Left renal pelvis (tissue), 4 donors: ENCODE measurements at places on chromosomes 16 and 17.

DNA sequence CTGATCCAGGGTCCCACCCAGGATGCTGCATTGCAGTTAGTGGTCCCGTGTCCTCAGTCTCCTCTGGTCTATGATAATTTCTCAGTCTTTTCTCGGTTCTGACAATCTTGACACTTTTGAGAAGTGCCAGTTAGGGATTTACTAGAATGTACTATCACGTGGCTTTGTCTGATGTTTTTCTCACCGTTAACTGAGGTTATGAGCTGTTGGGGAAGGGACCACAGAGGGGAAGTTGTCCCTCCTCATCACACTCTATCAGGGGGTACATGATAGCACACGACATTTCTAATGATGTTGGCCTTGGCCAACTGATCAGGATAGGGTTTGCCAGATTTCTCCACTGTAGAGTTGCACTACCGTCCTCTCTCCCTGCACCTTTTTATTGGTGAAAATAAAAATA lies 250.9 kb upstream of the SDK2 start:
- DNase-seq, result no peak

DNA sequence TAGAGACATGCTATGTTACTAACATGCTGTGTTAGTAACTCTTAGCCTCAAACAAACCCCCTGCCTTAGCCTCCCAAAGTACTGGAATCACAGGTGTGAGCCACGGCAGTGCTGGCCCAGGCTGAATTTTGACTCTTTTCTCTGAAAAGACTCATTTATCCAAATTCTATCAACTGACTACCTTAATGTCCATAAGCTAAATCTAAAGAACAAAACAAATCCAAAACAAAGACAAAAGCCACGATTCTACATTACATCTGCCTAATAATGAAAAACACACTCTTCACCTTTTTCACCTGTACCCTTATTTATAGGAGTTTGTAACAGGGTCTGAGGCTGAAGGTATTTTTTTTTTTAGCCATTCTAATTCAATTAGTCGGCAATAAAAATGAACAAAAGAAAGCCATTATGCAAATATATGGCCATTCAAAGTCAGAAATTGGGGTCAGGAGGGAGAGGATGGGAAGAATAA lies 432.5 kb downstream of the RBFOX1 start:
- DNase-seq, result no peak

- no peak for DNase-seq
Observed at GRCh38 chr16:66751053-66751302, 431 bp downstream of the DYNC1LI2 start.

- no peak for DNase-seq
Observed at GRCh38 chr16:578870-579405, 9.2 kb downstream of the PIGQ start.

GRCh38 chr16:60989592-60989991 lies 1046.6 kb downstream of the CDH8 start:
- DNase-seq, result no peak

GRCh38 chr16:30005341-30006094 lies 5.3 kb downstream of the DOC2A start:
- DNase-seq, result no peak

DNA sequence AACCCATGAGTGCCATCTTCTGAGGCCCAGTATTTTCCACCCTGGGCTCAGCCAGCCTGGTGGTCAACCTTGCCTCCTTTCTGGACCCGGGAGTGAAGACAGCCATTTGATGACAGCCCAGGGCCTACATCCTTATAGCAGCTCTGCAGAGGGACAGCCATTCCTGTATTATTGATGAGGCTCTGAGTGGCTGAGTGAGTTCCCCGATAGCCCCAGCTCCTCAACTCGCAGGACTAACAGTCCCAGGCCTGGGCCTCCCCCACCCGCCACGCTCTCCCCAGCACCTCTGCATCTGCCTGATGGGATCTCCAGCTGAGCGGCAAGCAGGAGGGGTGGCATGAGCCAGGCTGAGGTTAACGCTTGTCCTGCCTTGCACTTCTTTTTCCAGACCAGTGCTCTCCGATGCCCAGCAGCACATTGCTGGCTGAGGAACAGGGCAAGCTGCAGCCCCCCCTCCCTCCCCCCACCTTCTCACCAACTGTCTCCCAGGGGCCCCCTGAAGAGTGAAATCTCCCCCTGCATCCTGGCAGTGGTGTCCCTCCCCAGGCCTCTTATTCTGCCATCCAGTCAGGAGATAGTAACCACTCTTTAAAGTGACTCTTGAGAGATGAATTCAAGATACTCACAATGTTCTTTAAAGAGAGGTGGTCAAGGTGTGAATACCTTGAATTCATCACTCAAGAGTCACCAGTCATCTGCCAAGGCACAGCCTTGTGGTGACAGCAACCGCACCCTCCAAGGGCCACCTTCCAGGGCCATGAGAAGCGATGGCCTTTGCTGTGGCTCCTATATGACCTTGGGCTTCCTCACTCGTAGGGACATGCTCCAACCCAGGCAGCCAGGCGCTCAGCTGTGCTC lies 23.5 kb downstream of the CACNG5 start:
- no peak for DNase-seq

- DNase-seq, result no peak
Observed at GRCh38 chr17:78573955-78574354, 3.2 kb downstream of the DNAH17 start.

DNA sequence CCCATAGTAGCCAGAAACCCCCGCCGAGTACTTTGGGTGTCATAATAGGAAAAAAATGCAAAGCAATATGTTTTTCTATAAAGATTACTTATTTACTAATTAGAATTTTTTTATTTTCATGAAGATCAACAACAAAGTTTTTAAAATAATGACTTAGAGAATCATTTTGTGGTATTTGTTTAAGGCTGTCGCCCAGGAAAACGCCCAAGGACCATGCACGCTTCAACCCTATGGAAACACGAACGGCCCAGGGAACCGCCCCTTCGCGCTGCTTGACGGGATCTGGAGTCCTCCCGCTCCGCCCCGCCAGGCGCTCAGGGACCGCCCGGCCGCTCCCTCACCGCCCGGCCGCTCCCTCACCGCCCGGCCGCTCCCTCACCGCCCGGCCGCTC lies 408 bp upstream of the KPNA2 start:
- no peak for DNase-seq

DNA sequence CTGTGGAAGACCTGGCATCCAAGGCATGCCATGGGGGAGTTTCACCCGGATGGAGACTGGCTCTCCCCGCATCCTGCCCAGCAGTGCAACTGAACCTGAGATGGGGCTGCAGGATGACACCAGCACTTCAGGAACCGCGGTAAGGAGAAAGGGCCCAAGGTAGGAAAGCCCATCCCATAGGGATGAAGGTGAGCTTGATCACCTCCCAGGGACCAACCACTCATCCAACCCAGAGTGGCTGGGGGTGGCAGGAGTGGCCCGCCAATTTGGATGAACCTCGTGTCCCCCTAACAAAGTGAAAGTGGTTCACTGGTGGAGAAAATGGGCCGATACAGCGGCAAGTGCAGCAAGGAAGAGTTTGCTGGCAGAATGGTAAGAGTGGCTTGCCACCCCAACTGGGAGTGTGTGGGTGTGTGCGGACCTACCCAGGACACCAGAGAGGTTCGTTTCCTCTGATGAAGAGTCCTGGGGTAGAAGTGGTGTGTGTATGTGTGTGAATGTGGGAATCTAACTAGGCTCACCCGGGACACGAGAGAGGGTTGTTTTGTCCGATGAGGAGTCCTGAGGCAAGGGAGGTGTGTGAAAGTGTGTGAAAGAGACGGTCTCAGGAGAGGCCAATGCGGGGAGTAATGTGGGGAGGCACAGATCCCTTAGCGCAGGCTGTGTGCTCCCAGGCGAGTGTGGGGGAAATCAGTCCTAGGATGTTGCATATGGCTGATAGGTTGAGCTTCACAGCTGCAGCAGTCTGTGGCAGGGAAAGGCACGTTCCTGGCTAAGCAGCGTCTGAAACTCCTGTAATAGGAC lies 22.6 kb downstream of the ACSM1 start:
- no peak for DNase-seq

DNA sequence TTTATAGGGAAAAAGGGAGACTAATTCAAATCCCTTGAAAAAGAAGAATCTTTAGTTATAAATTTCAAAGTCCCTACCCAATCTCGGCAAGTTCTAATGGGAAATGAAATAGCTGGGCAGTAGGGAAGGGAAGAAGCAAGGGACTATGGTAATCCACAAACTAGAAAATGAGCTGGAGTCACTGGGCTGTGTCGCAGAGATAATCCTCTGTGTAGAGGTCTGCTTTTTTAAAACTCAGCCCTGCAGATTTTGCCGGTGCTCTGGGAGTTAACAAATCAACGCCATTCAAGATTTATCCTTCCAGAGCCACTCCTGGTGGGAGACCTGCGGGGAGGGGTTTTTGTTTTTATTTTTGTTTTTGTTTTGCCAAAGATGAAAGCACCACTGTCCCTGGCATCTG lies 20.8 kb downstream of the SNX11 start:
- no peak for DNase-seq

DNA sequence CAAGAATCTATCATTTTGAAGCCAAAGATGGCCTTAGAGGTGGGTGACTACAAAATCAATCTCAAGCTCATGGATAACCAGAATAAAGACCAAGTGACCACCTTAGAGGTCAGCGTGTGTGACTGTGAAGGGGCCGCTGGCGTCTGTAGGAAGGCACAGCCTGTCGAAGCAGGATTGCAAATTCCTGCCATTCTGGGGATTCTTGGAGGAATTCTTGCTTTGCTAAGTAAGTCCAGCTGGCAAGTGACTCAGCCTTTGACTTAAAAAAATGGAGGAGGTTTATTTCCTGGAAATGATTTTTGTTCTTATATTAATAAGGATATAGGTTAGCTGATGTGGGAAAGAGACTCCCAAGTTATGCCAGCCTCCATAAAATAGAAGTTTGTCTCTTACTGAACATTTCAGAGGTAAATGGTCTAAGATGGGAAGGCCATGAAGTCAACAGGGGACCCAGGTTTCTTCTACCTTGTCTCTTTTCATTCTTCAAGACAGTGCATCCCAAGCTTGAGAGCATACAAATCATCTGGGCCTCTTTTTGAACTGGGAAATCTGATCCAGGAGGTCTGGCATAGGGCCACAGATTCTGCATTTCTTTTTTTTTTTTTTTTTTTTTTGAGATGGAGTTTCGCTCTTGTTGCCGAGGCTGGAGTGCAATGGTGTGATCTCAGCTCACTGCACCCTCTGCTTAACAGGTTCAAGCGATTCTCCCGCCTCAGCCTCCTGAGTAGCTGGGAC lies 19.8 kb upstream of the TANGO6 start:
- DNase-seq, result no peak
